Activated effector memory CD4-positive, alpha-beta T cell treated with Interleukin-2 at 50 U/mL for 16 hours (primary cell): ENCODE measurements at places on chromosomes 5 and 9.

- no peak for DNase-seq
These were observed 1809.9 kb upstream of the ACO1 start for GRCh38 chr9:30574355-30575151.

DNA sequence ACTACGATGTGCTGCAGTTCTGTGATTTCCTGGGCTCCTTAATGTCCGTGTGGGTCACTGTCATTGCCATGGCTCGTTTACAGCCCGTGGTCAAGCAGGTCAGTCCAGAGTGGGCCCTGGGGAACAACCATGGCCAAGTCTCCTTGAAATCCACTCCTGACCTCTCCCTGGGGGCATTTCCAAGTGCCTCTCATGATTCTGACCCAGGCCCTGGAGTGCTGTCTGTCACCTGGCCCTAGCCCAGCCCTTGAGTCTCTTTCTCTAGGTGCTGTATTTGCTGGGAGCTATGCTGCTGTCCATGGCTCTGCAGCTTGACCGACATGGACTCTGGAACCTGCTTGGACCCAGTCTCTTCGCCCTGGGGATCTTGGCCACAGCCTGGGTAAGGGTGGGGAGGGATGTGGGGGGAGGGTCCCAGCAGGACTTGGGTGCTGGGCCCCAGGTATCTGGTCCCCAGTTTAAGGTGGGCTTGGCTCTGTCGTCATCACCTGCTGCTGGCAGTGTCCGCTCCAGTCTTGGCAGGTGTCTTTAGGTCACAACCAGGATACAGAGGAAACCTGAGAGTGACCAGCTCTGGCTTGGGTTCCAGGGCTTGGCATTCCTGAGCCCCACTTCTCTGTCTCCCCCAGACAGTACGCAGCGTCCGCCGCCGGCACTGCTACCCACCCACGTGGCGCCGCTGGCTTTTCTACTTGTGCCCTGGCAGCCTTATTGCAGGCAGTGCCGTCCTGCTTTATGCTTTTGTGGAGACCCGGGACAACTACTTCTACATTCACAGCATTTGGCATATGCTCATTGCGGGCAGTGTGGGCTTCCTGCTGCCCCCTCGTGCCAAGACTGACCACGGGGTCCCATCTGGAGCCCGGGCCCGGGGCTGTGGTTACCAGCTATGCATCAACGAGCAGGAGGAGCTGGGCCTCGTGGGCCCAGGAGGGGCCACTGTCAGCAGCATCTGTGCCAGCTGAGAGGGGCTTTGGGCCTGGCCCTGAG lies 17.0 kb downstream of the OR13J1 start:
- DNase-seq, result no peak

DNA sequence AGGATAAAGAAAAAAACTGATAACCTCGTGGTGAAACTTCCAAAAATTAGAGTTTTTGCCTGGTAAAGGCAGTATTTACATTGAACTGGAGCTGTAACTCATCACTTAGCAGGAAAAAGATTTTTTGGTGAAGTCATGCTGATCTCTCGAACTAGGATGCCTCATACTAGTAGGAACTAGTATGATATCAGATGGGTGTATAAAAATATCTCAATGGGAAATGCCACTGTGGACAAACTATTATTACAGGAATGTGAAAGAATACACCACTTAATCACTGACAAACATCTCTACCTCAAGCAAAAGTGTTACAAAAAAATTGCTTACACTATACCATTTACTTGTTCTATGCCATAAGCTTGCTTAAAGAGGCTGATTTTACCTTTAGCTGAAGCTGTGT lies 28.4 kb downstream of the RFX3 start:
- no peak for DNase-seq

DNA sequence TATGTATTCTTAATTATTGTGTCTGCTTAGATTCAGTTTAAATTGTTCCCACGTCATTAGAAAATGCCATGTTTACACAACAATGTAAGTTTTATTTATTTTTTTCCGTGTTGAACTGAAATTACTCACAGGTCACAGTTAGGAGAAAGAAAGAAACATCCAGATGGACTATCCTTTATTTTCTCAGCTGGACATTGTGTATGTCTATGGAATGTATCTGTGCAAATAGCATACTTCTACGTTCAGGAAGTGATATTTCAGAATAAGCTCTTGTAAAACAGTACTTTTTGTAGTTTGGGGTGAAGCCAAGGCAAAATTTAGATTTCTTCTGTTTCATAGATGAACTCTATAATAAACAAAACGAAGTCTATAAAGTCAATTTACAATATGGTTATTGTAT lies 249.0 kb upstream of the ZNF608 start:
- no peak for DNase-seq

- DNase-seq, result no peak
These were observed 64.1 kb downstream of the AMBP start for GRCh38 chr9:114014044-114014443.

DNA sequence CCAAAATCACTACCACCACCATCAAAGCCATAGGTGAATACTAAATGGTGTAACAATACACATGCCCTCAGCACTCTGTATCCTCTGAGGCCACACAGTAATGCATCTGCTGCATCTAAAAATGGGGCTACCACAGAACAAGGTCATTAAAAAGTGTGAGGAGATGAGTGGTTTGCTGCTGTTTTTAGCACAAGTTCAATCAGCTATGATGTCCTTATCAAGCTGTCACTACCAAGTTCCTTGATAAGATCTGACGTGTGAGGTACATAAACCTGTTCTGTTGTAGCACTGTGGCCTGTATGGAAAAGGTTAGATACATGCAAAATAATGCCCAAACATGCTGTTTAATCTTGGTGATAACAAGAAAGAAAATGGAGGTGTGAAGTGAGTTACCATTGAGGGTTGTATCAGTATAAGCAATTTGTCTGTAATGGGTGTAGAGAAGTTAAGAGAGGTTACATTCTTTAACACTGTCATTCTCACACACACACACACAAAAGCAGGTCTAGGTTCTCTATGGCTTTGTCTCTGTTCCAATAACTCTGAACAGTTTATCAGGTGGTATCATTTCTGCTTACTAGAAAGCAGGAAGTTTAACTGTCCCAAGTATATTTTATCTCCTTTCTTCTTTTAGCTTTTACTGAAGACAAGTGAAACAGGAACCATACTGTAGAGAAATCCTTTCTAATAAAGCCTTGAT lies 252.9 kb downstream of the CWC27 start:
- no peak for DNase-seq

DNA sequence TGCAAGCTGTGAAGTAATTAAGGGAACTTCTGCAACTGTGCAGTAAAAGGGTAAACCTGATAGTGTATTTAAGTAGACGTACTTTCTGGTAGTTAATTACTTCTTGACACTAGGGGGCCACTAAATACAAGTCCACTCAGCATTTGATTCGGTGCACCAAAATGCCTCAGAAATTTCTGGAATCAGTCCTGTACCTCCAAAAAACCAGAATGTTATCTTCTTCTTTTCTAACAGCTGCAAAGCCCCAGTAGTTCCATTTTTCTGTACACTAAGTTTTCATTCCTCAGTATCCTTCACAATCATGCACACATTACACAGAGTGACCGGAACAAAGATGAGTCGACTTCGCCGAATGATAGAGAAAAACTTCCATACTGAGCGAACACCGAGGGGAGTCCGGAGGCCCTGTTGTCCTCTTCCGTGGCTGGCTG lies 484 bp downstream of the GFM2 start:
- no peak for DNase-seq

DNA sequence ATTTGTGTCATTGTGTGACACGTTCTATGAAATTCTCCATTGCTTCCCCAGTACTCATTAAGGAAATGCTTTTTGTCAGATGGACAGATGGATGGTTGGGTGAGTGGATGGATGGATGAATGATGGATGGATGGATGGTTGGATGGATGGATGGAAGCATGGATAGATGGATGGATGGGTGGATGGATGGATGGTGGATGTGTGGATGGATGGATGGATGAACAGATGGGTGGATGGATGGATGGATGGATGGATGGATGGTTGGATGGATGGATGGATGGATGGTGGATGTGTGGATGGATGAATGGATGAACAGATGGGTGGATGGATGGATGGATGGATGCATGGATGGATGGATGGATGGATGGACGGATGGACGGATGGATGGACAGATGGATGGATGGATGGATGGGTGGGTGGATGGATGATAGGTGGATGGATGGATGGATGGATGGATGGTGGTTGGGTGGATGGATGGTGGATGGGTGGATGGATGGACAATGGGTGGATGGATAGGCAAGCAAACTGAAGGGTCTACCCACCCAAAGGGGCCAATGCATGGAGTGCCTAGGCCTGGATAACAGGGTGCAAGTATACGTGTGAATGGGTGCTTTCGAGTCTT lies 24.0 kb upstream of the GTF3C5 start:
- DNase-seq, result no peak

GRCh38 chr5:67050125-67050524 lies 146.5 kb downstream of the CD180 start:
- no peak for DNase-seq

DNA sequence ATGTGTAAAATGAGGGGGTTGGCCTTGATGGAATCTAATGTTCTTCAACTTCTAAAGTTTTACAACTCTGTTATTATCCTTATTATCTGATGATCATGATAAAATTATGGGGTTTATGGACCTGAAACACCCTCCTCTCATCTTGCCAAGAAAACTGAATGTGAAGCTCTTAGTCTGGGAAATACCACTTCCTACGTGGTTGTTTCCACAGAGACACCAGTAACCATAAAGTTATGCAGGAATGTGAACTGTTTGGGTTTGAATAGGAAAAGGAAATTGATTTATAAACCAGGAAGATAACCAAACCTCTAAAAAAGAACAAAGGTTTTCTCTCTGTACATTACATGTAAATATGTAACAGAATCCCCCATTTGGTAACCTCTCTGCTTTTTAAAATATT lies 28.3 kb upstream of the RAI14 start:
- DNase-seq, result no peak
